ENCODE measurements at places on chromosomes 4 and X.

DNA sequence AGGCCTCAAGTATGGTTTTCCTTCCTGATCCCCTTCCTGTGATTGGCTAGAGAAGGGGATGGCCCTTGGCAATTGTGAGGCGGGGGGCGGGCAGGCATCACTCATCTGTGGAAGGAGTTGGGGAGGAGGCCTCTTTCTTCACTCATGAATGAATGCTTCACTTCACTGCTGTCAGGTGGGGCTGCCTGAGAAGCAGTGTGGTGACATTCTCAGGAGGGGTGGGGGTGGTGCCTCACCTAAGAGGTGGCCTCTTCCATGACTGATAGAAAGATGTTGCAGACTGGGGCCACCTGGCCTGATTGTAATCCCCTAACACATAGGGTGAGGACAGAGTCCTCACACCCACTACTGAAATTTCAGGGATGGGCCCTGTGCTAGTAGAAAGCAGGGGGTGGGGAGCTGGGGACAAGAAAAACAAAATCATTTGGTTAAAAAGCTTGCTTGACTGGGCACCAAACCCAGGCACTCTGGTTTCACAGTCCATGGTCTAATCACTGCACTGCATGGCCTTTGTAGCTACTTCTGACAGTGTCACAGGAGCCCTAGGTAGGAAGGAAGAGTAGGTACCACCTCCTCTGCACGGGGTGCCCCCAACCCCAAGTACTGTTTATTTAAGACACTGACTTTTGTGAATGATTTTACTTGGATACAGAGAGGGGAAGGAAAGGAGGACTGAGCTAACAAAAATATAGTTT, 5.6 kb upstream of the HOPX start:
- DNase-seq = no peak

DNA sequence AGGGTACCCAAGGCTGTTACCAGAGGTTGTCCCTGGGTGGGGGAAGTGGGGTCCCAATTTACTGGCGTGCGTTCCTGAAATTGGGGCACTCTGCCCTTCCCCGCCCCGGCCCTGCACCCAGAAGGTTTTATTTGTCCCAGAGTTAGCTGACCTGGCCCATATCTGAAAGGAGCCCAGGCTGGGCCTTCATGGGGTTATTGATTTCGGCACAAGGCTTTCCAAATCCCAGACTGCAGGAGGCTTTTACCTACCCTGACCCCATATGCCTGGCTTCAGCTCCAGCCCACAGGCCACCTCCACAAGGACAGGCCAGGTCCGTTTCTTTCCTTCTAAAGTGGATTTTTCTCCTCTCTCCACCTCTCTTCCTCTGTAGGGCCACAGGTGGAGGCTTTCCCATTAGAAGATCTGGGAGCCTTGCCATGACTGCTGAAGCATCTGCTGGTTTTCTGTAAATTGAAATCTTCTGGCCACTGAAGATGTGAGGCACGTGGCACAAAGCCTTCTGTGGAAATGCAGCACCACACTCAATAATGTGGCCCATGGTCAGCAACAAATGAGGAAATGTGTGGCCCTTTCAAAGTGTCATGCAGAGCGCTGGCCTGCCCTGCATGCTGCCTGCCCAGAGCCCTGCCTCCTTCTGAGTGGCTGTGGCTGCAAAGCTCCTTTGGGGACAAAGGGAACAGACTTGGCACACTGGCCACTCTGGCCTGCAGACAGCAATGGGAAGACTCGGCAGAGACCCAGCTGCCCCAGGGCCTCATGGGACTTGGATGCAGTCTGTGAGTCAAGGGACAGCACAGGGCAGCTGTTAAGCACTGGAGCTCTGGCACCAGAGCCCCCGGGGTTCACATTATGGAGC, 43.1 kb upstream of the MTM1 start:
- no peak for DNase-seq

- DNase-seq = no peak
Measured at GRCh38 chr4:106287353-106287969, 28.5 kb downstream of the TBCK start.

DNA sequence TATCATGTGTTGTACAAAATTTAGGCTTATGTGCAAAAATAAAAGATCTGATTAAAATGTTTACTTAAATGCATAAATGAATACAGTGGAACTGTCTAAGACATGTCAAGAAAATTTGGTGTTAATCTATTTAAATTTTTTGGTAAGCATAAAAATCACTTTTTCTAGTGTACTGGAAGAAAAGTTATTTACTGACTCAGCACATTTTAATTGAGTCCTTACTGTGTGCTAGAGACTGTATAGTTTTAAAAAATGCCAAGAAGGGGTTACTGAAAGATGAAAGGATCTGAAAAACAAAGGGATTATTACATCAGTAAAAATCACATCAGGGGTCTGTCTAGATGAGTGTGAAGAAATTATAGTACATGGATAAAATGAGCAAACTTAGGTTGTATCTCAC, 60.6 kb downstream of the RAPGEF2 start:
- no peak for DNase-seq

GRCh38 chrX:74500555-74500954, 79.3 kb downstream of the SLC16A2 start:
- no peak for DNase-seq

DNA sequence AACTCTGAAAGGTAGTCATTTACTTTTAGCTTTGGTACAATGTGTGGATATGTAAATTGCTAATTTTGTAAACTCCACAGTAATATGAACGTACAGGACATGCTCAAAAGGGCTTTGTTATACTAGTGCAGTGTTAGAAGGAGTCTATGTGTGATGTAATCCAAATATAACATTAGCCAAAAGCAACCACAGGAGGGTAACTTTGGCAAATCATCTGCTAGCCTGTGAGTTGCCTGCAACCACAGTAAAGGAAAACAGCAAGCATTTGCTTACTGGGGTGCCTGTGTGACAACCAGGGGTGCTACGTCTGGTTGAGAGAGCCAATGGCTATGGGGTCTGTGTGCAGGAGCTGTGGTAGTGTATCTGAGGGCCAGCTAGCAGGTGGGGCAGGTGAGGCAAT, 245.8 kb downstream of the ADAMTS3 start:
- no peak for DNase-seq

DNA sequence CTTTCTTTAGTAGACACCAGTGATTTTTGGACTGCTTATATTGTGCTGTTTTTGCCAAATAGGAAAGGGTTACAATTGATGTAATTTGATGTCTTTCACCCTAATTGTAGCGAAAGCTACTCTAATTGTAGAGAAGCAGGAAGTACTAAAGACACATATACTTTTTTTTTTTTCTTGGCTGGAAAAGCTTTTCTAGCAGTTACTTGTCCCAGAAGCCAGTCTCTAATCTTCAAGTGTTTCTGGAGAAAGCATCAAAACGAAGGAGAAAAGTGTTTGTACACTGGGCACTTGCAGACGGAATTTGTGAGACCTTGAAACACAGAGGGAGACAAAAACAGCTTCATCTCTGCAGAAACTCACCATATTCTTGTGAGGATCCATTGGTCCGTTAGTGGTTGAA, 616.5 kb upstream of the LCORL start:
- no peak for DNase-seq

DNA sequence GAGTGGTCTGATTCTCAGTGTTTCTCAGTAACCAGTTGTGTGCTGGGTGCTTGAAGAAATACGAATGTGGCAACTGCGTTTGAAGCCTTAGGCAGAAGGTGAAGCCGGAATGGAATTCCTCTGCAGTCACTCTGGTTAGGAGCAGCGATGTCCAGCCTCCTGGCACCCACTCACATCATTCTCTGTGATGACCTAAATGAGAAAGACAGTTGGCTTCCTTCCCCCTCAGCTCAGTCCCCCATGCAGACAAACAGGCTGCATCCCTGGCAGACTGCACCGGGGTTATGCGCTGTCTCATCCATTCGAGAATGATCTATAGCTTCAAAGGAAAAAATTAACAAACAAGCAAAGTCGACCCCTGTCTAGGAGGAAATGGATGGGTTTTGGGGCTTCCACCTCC, 170.1 kb upstream of the SCML1 start:
- no peak for DNase-seq

- DNase-seq = no peak
Measured at GRCh38 chr4:79676705-79677104, 268.7 kb upstream of the GK2 start.

GRCh38 chr4:12852338-12853307, 631.5 kb downstream of the RAB28 start:
- DNase-seq = no peak

DNA sequence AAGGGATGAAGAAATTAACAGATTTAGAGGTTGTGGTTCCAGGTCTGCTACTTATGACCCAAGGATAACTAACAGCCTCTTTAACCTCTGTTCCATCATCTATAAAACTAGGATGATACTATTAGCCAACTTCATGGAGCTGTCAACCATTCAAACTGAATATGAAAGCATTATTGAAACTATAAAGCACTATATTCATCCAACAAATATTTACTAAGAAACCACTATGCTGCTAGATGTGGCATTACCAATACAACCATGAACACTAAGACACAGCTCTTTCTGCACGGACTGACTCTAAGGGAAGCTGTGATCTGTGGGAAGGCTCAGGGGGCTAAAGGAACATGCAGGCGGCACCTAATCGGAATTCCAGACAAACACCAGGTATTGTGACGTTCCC, 66.0 kb downstream of the APBB2 start:
- no peak for DNase-seq

DNA sequence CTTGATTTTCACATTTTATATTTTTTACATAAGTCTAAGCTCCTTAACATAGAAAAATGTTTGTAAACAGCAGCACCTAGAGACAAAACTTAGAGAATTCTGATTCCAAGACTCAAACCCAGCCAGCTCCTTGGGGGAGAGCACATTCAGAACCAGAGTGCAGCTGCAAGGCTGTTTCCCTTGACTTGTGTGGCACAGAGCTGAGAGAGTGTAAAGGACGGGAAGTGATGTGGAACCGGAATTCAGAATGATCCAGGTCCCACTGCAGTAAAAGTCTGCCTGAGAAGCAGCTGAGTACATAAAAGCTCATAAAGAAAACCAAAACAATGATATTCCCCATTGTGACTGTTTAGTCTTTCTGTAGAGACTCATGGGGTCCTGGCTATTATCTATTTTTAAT, 713.8 kb downstream of the RAB28 start:
- DNase-seq = no peak

- no peak for DNase-seq
Measured at GRCh38 chrX:11541510-11541909, 124.2 kb downstream of the ARHGAP6 start.

DNA sequence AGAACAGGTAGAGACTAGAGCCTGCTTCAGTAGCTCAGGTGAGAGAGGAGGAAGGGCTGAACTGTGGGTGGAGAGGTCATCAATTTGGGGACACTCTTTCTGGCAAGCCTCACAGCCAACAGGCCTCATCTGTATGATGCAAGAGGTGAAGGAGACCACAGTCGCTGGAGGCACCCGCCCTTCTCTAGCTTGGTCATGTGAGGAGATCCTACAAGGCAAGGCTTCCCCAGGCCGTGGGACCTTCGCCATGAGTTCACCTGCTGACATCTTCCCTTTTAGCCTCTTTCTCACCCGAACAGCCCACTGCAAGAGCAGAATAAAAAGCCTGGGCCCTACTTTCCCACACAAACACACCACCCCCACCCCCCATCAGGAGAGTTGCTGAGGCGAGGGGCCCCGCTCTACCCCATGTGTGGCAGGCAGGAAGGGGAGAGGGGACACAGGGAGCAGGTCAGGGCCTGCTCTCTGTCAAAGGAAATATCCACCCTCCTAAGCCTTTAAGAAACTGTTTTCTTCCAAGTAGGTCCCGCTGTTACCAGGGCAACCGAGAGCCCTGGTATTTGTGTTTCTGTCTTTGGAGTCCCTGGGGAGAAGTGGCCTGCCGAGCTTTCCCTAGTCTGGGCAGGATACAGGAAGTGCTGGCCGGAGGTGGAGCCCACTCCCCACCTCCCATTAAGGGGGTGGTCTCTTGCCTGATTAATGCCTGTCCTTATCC, 8.1 kb downstream of the RTL5 start:
- no peak for DNase-seq

GRCh38 chrX:140815868-140816267, 106.3 kb downstream of the LINC00632 start:
- no peak for DNase-seq

- DNase-seq = no peak
Measured at GRCh38 chrX:149618871-149619270, 12.7 kb downstream of the TMEM185A start.

DNA sequence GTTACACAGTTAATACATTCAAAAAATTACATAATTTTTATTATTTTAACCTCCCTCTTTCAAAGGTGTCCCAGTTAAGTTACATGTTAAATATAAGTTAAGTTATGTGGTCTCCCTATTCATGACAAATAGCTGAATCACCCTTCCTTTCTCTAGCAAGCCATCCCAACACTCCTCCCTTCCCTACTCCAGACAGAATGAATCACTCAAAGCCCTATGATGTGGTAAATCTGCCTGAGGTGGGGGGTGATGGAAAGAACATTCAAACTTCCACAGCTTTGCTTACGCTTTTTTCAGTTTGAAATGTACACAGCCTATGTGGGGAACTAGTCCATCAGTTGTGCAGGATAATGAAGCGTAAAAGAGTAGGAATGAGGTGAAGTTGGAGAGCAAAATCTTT, 90.2 kb downstream of the CXCL13 start:
- no peak for DNase-seq

- DNase-seq = no peak
Measured at GRCh38 chrX:9676306-9676705, 89.3 kb downstream of the GPR143 start.

DNA sequence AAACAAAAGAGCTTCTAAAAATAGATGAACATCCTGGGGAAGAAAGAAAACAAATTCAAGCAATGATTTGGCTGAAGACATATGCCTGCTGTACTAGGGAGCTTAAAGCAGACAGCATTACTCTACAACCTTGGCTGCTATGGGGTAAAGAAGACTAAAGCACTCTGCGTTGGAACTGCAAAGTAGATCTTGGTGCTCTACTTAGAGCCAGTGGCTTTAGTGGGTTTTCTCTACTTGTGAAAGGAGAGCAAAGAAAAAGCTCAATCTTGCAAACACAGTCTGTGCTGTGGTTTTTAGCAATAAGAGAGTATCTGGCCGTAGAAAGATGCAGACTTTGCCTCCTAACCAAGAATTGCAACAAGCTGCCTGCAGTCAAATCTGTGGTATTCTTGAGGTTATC, 334.7 kb upstream of the NDST3 start:
- DNase-seq = no peak

- no peak for DNase-seq
Measured at GRCh38 chr4:8477095-8477635, 36.6 kb downstream of the TRMT44 start.

DNA sequence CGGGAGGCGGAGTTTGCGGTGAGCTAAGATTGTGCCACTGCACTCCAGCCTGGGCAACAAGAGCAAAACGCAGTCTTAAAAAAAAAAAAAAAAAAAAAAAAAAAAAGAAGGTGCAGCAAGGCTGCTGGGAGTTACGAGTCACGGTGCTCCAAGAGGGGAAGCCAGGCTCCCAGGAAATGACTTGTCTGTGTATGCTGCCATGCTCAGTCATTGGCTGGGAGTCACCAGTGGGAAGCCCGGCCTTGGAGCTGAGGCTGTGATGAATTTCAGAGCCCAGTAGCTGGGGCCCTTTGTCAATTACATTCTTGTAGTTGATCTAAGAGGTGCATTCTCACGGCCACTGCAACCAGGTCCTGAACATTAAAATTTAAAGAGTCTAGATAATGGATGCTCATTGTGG, 1105.1 kb upstream of the TENM3 start:
- DNase-seq = no peak

GRCh38 chr4:77062856-77063255, 12.9 kb downstream of the CCNI start:
- DNase-seq = no peak
